ENCODE measurements at places on chromosomes 4 and X. TPM values are rescaled to one million over a fixed set of nuclear protein-coding genes. Genes with fewer than 3 reads are reported as not detected.

GRCh38 chr4:1668488-1668840, 15.6 kb downstream of the FAM53A start:
- no peak for DNase-seq

- no peak for DNase-seq
Observed at GRCh38 chr4:39348371-39349315, 17.5 kb downstream of the RFC1 start.

ZXDB gene
- 4.2 TPM for polyA plus RNA-seq

- no peak for DNase-seq
Observed at GRCh38 chrX:138788771-138789170, 77.3 kb upstream of the FGF13 start.

DNA sequence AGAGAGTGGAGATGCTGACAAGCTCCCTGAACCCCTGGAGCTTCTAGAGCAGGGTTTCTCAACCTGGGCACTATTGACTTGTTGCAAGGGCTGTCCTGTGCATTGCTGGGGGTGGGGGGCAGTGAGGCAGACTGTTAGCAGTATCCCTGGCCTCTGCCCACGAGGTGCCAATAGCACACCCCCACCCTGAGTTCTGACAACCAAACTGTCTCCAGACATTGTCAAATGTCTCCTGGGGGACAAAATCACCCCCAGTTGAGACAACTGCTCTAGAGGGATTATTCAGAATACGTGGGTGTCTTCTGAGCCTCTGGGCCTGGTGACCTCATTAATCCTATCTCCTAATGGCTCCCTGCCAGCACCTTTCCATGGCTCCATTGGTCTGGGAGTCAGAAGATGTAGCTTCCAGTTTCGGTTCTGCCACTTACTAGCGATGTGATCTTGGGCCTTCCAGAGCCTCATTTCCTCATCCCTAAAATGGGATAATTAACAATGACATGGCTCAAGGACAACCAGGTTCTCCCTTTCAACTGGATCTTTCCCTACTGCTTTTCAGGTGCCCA, 17.6 kb upstream of the PJA1 start:
- no peak for DNase-seq

DNA sequence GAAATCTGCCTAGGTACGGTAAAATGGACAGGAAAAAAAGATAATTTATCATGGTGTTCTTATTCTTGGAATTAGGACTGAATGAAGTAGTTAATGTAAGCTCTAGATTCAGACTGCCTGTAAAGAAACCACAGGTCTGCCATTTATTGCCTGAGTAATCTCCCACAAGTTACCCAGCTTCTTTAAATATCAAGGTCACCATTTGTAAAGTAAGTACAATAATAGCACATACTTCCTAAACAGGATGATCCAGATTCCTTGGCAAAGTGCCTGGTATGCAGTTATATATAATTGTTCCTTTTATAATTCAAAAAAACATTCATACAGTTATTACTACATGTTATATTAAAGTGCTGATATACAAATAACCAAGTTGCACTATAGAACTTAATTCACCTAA, 368.6 kb downstream of the HNRNPD start:
- DNase-seq, result no peak

DNA sequence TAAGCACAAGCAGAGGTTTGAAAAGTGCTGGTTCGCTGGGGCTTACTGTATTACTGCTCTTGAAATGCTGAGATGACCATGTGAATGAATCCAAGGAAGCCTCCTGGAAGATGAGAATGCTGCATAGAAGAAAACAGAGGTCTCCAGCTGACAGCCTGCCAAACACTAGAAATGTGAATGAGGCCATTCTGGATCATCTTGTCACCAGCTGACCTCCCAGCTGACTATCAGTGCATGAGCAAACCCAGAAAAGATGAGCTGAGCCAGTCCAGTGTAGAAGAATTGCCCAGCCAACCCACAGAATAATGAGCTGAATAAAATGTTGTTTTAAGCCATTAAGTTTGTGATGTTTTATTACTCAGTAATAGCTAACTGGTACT, 49.1 kb upstream of the DYNLT3 start:
- DNase-seq, result no peak

DNA sequence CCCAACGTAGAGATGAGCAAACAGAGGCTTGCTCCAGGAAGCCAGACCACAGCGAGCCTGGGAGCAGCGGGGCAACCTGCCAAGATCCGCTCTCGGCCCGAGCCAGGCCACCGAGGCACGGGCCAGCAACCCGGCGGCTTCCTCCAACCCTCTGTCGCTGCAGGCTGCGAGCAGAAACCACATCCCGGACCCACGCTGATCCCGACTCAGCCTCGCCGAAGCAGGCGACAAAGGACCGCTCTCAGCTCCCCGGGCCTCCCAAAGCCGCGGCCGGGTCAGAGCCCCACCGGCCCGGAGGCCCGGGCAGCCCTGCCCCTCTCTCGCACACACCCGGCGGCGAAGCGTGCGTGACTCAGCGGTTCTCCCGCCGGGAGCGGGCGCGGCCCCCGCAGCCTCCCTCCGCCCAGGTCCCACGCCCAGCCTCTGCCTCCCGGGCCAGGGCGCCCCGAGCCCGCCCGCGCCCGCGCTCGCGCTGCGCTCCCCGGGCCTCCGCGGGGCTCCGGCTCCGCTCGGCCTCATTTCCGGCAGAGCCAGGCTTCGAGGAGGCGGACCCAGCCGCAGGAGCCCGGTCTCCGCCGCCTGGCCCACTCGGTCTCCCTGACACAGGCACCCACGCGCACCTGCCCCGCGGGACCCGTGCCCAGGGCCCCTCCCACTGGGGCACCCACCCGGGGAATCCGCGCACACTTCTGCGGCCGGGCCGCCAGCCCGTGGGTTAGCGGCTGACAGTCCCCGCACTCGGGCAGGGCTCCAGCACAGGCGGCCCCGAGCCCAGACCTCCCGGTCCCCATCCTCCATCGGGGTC, 1.7 kb downstream of the PPP2R2C start:
- DNase-seq, result no peak

DNA sequence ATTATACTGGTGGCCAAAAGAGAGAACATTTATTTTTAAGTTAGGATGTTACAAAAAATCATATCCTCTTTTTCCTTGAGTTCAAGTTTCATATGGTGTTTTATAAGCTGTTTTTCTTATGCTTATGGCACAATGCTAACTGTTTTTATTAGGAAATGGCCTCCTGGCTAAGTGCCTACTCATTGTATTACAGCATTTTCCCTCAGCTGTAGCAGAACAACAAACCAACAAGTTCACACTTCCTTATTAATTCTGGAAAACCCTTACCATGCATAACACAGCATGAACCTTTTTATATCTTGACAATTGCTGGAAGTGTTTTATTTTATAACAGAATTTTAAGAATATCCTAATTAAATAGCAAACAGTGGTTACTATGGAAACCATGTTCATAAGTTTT, 165.8 kb downstream of the GASK1B start:
- DNase-seq, result no peak

CXCL11 gene
- 9.6 TPM for polyA plus RNA-seq

MAGEB17 gene
- polyA plus RNA-seq, result 0.02 TPM

ZCCHC12 gene
- 4.6 TPM for polyA plus RNA-seq

DNA sequence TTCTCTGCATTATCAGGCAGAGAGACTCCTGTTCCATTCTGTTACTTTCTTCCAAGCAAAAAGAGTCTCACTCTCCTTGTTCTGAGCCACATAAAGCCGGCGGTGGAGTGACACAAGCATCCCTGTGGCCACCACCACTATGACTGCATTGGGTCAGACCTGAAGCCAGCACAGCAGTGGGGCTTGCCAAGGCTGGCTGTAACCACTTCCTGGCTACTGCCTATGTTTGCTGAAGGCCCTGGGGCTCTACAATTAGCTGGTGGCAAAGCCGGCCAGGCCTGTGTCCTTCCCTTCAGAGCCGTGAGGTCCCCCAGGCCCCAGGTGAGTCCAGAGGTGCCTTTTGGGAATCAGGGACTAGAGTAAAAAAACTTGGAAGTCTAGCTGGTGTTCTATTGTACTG, 31.8 kb downstream of the PLAC8 start:
- DNase-seq, result no peak

DNA sequence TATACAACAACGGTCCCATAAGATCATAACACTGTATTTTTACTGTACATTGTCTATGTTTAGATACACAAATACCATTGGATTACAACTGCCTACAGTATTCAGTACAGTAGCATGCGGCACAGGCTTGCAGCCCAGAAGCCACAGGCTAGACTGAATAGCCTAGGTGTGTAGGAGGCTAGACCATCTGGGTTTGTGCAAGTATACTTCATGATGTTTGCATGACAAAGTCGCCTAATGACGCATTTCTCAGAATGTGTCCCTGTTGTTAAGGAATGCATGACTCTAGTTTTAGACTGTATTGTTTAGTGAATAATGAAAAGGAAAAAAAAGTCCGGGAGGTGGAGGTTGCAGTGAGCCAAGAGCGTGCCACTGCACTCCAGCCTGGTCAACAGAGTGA, 56.5 kb upstream of the C4orf50 start:
- DNase-seq, result no peak

DNA sequence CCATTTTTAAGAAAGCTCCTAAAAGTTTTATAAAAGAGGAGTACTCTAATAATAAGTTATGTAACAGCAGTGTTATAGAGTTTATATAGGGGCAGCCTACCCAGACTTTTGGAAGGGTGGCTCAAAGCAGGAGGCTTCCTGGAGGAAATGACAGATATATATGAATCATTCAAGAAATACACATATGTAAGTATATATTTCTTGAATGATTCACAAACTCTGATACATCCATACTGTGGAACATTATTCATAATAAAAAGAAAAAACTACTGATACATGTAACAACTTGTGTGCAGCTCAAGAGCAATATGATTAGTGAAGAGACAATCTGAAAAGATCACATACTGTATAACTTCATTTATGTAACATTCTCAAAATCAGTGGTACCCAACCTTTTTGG, 166.2 kb downstream of the WDFY3 start:
- no peak for DNase-seq

- no peak for DNase-seq
Observed at GRCh38 chr4:48543796-48544195, 53.7 kb downstream of the ZAR1 start.

- no peak for DNase-seq
Observed at GRCh38 chr4:5971078-5971450, 47.2 kb downstream of the C4orf50 start.

DNA sequence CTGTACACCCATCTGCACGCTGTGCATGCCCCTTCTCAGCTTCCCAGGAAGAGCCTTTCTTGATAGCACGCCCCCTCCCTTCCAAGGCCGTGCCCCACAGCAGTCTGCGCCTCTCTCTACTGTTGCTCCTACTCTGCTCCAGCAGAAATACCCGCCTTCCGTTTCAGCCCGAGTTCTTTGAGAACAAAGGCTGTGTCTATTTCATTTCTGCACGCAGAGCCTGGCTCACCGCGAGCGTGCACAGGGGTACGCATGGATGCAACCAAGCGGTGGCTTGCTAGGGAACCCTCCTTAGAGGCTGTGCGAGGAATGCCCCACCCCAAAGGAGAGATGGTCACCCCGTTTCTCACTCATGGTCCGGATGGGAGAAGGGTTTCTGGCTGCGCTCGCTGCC, 485 bp downstream of the AADAT start:
- peak; percentile 58 for DNase-seq

DNA sequence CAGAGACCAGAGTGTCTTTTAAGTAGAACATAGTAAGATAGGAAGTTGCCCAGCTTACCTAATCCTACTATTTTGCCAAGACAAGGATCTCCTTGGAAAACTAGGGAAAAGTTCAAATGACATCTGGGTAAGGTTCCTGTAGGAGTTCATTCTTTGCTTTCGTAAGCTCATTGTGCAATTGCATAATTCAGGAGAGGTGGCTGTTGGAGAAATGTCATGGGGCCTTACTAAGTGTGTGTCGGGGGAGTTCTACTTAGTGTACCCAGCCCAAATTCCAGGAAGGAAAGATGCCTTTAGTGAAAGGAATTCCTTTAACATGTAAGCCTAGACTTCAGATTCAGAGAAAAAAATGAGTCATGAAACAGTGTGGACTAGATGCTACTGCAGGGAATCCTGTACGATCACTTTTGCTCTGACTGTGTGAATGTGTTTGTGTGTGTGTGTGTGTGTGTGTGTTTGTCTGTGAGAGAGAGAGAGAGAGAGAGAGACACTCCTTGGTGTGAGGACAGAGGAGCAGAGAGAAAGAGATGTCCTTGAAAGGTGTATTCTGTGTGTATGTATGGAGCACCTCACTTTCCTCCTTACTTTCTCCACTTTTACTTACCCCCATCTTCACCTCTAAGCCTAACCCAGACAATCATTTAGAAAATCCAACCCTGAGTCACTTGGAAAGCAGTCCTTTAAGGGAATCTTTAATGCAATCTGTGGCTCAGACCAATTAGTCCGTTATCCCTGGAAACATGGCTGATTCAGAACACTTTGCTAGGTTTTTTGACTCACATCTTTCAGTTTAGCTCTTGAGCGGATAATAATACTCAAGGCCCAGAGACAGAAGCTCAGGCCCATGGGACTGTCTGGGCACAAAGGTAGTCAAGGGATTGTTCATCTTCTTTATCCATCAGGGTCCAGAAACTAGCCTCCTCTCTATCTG, 114.5 kb upstream of the ACSL4 start:
- DNase-seq, result no peak

RASSF6 gene
- polyA plus RNA-seq, result 10.2 TPM

TBX22 gene
- not detected for polyA plus RNA-seq

SOX3 gene
- 0.02 TPM for polyA plus RNA-seq

GLRA3 gene
- 0.05 TPM for polyA plus RNA-seq

TAF7L gene
- polyA plus RNA-seq, result 0.59 TPM

- no peak for DNase-seq
Observed at GRCh38 chr4:2266181-2266580, 4.3 kb upstream of the MXD4 start.

GRCh38 chr4:99853999-99854398, 37.4 kb downstream of the DAPP1 start:
- DNase-seq, result no peak

CCSER1 gene
- 2.0 TPM for polyA plus RNA-seq

DNA sequence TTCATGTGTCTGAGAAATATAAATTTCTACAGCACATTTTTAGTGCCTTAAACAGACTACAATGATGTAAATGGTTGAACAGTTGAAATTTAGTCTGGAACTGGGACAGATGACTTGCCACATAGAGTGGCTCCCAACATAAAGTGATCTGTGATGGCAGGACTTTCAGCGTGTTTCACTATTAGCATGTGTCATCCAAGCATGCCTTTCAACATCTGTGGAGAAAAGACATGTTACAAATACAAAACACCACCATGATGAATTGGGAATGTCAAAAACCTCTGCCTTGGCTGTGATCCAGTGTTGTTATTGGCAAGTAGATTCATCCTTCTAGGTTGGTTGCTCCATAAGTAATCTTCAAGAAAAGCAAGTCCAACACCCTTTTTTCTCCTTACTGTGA, 348.7 kb downstream of the MAPK10 start:
- no peak for DNase-seq

DNA sequence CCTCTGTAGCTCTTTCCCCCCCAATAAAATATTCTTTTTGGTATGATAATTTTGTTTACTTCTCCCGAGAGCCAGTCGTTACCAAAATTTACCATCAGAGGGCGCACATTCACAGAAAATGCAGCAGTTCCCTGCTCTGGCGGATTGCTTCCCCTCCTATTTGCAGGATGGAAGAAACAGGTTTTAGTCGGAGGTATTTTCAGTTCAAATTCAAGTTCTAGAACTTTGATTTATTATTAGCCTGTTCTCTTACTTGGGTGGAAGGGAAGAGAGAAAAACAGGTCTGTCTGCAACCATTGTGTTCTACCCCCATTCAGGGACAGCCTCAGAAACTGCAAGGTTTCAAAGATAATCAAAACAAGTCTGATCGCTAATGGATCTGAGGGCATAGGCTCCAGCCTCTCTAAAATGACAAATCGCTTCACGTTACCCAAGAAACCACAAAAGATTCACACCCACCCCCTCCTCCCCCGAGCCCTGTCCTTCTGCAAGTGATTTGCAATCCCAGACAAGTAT, 263.8 kb upstream of the RPS6KA3 start:
- peak; percentile 24 for DNase-seq

GRCh38 chrX:1111601-1112300, 100.7 kb downstream of the CRLF2 start:
- DNase-seq, result peak; percentile 29

PABPC5 gene
- polyA plus RNA-seq, result 0.37 TPM
